Left kidney (tissue), 8 donors: ENCODE measurements at places on chromosomes 4 and X. TPM values are rescaled to one million over a fixed set of nuclear protein-coding genes. Genes with fewer than 3 reads are reported as not detected.
A peak's percentile ranks its signal among the peaks of the same experiment; 100 is the strongest.

Gene G6PD
- 41.7 TPM for polyA plus RNA-seq

Gene UGT2B15
- 0.07 TPM for polyA plus RNA-seq

Gene CD38
- 1.2 TPM for polyA plus RNA-seq

Gene KCND1
- 3.1 TPM for polyA plus RNA-seq

Gene MAP7D2
- polyA plus RNA-seq: 5.1 TPM

Gene KLHL5
- polyA plus RNA-seq: 48.2 TPM

Gene ALPK1
- 20.6 TPM for polyA plus RNA-seq

- DNase-seq: no peak
These were observed 1026.4 kb upstream of the IGFBP7 start for GRCh38 chr4:58136604-58137003.

DNA sequence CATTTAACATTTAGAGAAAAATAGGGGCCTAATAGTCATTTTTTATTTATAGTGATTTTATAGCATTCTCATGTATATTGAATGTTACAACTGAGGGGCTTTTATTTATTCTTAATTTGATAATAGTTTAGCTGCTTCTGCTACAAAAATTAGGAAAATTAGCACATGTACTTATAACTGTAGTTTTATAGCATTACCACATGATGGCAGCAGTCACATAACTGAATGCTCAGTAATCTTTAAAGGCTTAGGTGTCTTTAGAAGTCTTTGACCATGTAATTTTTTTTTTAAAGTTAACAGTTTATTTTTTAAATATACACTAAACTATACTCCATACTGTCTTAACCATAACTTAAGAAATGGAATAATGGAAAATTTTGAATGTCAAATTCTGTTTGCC is 136.6 kb downstream of the STAG2 start:
- peak; percentile 7 for DNase-seq

GRCh38 chrX:115709039-115709438 is 148.1 kb downstream of the PLS3 start:
- no peak for DNase-seq

DNA sequence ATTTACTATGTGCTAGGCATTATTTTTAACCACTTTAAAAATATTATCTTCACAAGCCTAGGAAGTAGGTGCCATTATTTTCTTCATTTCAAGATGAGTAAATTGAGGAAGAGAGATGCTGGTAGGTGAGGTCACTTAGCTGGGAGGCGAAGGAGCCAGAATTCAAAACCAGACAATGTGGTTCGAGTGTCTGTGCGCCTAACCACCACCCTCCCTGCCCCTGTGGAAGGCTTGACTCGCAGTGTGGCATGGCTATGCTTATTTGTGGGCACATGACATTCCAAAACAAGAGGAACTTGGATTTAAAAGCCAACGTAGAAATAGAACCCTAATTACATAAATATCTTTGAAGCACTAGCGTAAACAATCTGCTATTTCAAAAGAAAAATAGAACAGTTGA is 226.6 kb upstream of the PITX2 start:
- DNase-seq: no peak

GRCh38 chrX:275967-276580 is 5.1 kb upstream of the PLCXD1 start:
- peak; percentile 41 for DNase-seq

DNA sequence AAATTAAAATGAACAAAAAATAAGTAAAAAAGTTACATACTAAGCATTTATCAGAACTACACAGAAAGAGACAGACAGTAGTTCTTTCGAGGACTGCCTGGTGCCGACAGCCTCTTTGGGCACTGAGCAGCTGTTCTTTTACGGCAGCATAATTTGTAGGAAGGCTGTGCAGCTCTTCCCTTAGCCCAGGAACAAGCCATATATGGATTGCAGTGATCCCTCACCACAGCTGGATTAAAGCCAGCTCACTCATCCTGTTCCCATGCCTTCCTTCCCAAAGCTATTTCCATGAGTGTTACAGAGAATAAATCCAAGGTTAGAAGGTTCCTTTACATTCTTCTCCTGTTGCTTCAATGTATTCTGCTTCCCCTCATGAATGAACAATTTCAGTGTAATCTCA is 71.7 kb downstream of the DDX60L start:
- DNase-seq: peak; percentile 68

DNA sequence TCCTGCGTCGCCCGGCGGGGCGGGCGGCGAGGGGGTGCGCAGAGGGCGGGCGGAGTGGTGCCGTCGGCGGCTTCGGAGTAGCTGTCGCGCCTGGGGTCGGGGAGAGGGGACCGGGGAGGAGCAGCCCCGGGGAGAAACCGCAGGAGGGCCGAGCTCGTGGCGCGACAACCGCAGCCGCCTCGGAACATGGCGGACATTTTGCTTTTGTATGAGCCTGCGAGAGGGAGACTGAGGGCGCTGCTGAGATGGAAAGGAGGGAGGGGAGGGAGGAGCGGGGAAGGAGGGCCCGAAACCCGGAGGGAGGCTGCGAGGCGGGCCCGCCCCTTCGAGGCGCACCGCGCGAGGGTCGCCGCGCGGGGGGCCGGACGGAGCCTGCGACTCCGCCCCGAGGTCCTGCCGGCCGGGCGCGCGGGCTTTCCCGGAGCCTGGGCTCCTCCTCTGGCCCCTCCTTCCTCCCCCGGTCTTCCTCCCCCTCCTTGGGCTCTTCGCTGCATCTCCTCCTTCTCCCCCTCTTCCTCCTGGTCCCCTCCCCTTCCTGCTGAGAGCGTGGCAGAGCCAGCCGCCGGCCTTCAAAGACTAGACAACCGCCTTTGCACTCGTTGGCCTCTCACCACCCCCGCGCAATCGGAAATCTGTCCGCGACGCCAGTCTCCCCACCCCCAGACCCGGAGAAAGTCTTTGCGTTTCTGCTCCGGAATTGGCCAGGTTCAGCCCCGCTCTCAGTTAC is 1.1 kb downstream of the INTS6L start:
- DNase-seq: peak; percentile 79

- DNase-seq: no peak
These were observed 181.4 kb upstream of the UGT8 start for GRCh38 chr4:114417214-114417613.

DNA sequence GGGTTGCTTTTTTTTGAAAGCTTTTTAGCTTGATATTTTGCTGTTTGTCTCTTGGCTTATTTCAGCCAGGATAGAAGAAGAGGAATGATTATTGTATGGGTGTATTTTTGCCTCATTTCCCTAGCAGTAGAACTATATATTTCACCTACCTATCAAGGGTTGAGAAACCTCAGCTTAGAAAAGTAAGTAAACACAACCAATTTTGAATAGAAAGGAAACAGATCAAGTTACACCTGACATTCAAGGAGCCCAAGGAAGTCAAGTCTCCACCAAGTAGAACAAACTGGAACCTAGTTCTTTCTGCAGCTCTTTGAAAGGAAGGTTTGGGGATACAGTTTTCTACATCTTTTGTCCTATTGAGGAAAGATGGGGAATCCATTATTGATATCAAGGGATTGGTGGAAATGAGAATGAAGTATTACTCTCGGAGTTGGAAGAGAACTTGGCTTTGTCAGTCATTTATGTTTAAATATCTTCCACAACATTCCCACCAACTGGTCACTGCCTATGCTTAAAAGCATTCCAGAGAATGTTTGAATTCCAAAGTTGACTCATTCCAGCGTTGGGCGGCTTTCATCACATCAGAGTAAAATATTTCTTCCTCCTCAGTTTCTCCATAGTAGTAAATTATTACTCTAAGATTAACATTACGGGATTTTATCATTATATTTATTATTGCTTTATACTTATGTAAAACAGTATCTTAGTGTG is 207.8 kb upstream of the CNKSR2 start:
- no peak for DNase-seq

DNA sequence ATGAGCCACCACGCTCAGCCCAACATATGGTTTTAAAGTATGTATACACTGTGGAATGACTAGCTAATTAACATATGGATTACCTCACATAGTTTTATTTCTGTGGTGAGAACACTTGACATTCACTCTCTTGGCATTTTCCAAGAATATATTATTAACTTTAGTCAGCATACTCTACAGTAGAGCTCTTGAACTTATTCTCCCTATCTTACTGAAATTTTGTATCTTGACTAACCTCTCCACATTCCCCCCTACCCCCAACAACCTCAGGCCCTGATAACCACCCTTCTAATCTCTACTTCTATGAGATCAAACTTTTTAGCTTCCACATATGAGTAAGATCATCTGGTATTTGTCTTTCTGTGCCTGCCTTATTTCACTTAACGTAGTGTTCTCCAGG is 38.6 kb upstream of the AGA start:
- DNase-seq: no peak

- peak; percentile 2 for DNase-seq
These were observed 613 bp downstream of the FGF13 start for GRCh38 chrX:138710866-138711341.

GRCh38 chr4:150828159-150828558 is 186.9 kb downstream of the LRBA start:
- DNase-seq: no peak

- no peak for DNase-seq
These were observed 63.0 kb upstream of the FAM9A start for GRCh38 chrX:8864161-8864560.

DNA sequence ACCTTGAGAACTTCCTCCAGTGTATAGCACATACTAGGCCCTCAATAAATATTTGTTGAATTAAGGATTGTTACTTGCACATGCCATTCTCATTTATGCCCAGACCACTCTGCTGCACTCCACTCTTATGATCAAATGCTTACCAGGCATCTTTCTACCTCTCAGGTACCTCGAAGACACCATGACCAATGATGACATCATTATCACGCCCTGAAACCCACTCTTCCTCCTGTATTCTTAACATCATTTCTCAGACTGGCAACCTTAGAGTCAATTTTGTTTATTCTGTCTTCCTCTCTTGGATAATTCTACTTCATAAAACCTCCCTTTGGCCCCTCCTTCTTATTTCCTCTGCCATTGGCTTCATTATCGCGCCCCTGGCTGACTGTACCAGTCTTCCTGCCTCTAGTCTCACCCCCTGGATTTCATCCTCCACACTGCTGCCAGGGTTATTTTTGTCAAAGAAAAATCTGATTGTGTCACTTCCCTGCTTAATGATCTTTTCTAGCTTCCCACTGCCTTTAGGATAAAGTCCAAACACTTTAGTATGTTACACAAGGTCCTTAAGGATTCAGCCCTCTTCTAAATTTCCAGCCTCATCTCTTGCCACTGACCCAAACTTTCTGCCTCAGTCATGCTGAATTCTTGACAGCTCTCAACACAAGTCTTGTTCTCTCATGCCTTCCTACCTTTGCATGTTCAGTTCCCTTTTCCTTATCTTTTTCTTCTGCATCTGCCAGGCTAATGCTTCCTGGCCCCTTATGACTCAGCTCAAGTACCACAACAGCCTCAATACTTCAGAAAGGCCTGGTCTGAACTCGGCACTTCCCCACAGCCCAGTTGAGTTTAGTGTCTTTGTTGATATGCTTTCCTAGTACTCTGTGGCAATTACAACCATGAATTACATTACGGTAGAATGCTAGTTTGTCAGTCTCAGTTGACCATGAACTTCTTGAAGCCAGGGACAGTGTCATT is 45.8 kb downstream of the HDAC8 start:
- DNase-seq: no peak
